ENCODE measurements at places on chromosomes 2 and 18. TPM values are rescaled to one million over a fixed set of nuclear protein-coding genes. Genes with fewer than 3 reads are reported as not detected.

DNA sequence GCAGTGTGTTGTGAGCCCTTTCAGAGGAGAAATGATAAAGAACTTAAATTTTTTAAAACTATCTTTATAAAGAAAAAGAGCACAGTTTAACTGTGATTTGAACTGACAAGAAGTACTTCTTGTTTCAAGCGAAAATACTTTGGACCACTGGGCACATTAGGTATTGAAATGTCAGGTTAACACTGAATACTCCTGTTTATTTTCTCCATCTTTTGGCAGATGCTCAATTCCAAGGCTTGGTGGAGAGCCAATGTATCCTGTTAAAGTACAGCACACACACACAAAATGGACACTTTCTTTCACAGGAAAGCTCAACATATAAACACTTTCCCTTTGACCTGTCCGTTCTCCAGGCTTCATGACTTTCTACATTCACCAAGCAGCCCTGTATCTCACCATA is 32.6 kb upstream of the SP3 start:
- peak overlapping the region; percentile 51 for H3K27ac ChIP-seq
- no peak overlapping the region for H3K4me3 ChIP-seq
- no peaks in the 10 kb centered on the region for H3K27me3 ChIP-seq
- peaks cover 14% of the 10 kb centered on the region for H3K4me1 ChIP-seq

DNA sequence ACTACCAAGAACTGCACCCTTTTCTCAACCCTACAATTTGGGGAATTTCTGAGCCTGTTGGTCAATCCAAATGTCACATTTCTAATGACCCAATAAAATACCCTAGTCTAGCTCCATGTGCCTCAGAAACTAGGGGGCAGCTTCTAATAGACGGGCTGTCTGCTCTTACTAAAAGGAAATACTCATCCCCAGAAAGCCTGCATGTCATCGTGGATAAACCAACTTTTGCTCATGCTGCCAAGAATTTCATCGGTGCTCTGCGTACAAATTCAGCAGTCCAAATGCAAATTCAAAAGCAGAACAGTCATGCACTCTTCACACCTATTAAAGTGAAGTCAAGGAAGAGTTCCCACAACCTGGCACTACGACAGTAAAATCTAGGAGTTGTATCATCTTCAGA is 377.3 kb downstream of the LNPK start:
- H3K4me3 ChIP-seq, result no peak overlapping the region
- H3K27ac ChIP-seq, result no peak overlapping the region
- H3K36me3 ChIP-seq, result no peaks in the 10 kb centered on the region
- no peaks in the 10 kb centered on the region for H3K27me3 ChIP-seq
- no peak for DNase-seq

GRCh38 chr2:220036431-220036830 is 409.0 kb downstream of the SLC4A3 start:
- H3K4me3 ChIP-seq, result no peak overlapping the region
- DNase-seq, result no peak
- no peaks in the 10 kb centered on the region for H3K36me3 ChIP-seq
- no peaks in the 10 kb centered on the region for H3K4me1 ChIP-seq
- peaks cover 6% of the 10 kb centered on the region for H3K27me3 ChIP-seq

DNA sequence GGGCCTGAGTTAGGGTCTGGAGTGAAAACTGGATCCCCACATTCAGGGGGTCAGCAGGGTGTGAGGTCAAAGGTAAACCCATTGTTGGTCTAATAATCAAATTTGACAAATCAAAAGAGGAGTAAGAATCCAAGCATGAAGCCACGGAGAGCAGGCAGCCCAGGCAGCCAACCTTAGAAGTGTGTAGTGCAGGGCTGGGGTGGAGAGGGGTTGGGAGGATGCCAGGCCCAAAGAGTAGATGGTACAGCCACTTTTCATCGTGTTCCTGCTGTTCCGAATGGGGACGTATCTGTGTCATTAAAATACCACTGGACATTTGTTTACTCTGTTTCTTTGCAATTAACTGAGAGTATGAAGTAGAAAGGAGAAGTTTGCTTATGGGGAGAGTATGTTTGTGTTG is 16.5 kb upstream of the SPTBN1 start:
- no peaks in the 10 kb centered on the region for H3K27me3 ChIP-seq
- no peak overlapping the region for H3K27ac ChIP-seq
- H3K36me3 ChIP-seq, result no peaks in the 10 kb centered on the region

DNA sequence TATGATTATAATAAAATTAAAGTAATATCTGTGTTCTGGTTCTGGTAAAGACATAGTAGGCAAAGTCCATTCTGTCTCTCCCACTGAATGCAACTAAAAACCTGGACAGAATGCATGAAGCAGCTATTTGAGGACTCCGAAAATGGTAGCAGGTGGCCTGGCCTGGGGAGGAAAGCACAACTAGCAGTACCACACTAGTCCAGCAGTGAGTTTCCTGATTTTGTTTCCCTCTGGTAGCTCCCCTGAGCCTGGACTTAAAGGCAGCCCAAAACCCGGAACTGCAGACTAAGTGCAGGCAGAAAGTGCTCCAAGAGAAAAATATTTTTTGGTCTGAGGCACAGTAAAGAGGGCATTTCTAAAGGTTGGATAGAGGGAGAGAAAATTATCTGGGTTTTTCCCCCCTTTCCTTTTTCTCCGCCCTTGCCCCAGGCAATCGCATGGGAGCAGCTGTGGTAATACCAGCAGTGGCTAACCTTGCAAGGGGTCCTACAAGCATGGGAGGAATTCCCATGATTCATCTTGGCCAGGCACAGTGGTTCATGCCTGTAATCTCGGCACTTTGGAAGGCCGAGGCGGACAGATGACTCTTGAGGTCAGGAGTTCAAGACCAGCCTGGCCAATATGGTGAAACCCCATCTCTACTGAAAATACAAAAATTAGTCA is 32.3 kb downstream of the ASXL2 start:
- H3K36me3 ChIP-seq, result peaks cover 49% of the 10 kb centered on the region
- no peak overlapping the region for H3K27ac ChIP-seq
- no peaks in the 10 kb centered on the region for H3K4me1 ChIP-seq
- no peak overlapping the region for H3K4me3 ChIP-seq
- no peaks in the 10 kb centered on the region for H3K27me3 ChIP-seq
- no peak for DNase-seq

IGFBP5 gene
- total RNA-seq, result 899 TPM

KCNIP3 gene
- total RNA-seq, result 0.15 TPM

- no peak overlapping the region for H3K27ac ChIP-seq
- H3K27me3 ChIP-seq, result peaks cover 13% of the 10 kb centered on the region
- no peaks in the 10 kb centered on the region for H3K36me3 ChIP-seq
- peaks cover 7% of the 10 kb centered on the region for H3K4me1 ChIP-seq
Measured at GRCh38 chr2:130759906-130760753, 4.8 kb downstream of the AMER3 start.

HOXD3 gene
- 1.5 TPM for total RNA-seq
